ENCODE measurements at places on chromosomes 16 and 17.

DNA sequence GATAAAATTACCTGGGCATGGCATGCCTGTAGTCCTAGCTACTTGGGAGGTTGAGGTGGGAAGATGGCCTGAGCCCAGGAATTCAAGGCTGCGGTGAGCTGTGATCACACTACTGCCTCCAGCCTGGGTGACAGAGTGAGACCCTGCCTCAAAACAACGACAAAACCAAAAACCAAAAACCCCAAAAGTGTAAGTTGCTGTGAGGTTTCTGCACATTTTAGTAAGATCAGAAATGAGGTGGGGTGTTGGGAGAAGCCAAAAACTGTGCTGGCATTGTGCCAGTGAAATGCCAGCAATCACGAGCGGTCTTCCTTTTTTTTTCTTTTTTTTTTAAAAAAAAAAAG lies 114.6 kb downstream of the PITPNC1 start:
- DNase-seq, result peak; percentile 80

GRCh38 chr16:19520861-19521331 lies 1.0 kb downstream of the GDE1 start:
- DNase-seq, result no peak

DNA sequence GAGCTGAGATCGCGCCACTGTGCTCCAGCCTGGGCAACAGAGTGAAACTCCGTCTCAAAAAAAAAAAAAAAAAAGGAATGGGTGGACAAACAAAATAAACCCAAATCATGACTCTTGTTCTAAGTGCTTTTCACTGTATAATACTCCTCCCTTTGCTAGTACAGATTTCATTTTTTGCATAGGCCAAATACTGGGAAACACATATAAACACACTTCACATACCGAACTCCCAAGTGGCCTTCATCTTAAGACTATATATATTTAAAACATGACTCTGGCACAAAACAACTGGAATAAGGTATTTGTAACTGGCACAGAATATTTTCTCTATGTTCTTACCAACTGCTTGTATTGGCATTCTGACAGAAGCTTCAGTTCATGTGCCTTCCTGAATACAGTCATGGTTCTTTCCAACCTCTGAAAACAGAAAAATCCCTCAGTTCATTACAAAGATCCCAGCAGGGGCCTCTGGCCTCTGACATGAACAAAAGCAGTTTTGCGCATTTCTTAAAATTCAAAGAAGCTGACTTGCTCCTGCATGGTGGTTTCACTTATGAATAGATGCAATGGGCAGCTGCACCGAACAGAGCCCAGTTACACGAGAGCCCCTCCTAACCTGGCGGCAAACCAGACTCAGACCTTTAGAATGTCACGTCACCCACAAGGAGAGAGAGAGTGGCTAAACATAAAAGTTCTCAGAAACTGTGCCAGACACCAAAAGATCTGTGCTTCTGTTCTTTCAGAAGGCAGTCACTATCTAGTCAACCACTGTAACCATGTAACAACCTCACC lies 19.1 kb upstream of the COPRS start:
- DNase-seq, result peak; percentile 44

- DNase-seq, result no peak
Measured at GRCh38 chr17:71111934-71112333, 942.6 kb downstream of the KCNJ2 start.
